ENCODE measurements at places on chromosomes 6 and 20.

- DNase-seq, result no peak
Observed at GRCh38 chr6:97067045-97067444, 142.5 kb downstream of the KLHL32 start.

- no peak for DNase-seq
Observed at GRCh38 chr20:24485981-24486380, 16.6 kb downstream of the SYNDIG1 start.

GRCh38 chr6:26296857-26297648 is 67.9 kb upstream of the BTN3A2 start:
- DNase-seq, result no peak

- DNase-seq, result peak; percentile 70
Observed at GRCh38 chr6:38713812-38714211, 1.3 kb upstream of the DNAH8 start.

Data from stimulated activated CD8-positive, alpha-beta memory T cell treated with anti-CD3 and anti-CD28 coated beads, Interleukin-7, amount 100 ng/mL, for 48 hours (primary cell).